Activated naive CD8-positive, alpha-beta T cell treated with anti-CD3 and anti-CD28 coated beads for 36 hours (primary cell): ENCODE measurements at places on chromosomes 16 and 17.
A peak's percentile ranks its signal among the peaks of the same experiment; 100 is the strongest.

- no peak for DNase-seq
Observed at GRCh38 chr16:56849690-56850680, 15.0 kb upstream of the SLC12A3 start.

GRCh38 chr17:45579529-45580495 lies 89.3 kb upstream of the PLEKHM1 start:
- no peak for DNase-seq

- no peak for DNase-seq
Observed at GRCh38 chr17:81329927-81330883, 35.1 kb upstream of the SLC38A10 start.

DNA sequence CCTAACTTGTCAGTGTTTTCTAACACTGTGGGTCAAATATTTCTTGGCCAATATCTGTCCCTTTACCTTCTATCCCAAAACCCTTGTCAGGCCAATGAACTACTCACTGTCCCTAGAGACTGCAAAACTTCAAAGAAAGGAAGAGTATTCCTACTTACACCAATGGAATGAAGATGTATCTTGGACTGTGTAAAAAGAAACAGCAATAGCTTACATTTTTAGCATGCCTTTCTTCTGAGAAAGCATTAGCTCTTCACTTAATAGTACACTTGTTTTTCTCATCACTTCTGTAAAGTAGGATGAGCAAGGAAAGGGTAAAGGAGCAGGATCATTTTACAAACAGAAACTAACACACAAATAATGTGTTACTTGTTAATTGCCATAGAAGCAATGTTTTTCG lies 73.9 kb downstream of the STH start:
- DNase-seq: no peak

GRCh38 chr17:45428931-45429338 lies 3.7 kb downstream of the ARHGAP27 start:
- DNase-seq: no peak

GRCh38 chr17:2792366-2793169 lies 3.7 kb upstream of the RAP1GAP2 start:
- peak; percentile 78 for DNase-seq
